Lung (tissue), 17 donors: ENCODE measurements at places on chromosomes 12 and 14.

DNA sequence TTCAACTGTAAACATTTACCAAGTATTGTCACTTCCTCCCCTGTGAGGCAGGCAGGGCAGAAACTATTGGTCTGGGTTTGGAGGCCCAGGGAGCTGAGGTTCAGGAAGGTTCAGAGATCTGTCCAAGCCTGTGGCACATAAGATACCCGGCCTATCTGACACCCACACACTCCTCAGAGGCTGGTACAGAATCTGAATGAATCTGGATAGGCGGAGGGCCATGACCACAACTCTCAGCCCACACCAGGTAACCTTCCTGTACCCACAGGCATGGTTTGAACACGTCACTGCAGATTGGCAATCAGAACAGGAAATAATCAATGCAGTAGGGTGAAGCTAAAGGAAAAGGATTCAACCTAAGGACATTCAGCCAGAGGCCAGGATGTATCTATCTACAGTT, 92.8 kb upstream of the TMCC3 start:
- DNase-seq: no peak

DNA sequence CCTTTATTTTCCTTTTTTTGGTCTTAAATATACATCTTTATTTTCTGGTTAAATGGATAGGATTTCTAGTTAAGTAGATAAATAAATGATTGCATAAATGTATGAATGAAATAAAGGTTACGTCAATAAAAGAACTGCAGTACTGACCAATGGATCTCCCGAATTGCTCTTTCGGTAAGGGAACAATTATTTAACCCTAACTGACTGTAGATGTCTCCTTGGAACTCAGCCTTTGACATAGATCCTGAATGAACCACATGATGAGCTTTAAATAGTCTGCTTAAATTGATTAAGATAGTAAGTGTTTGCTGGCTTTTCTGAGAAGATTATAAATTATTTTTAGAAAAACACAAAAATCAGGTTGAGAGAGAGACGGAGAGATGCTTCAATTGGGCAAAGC, 391.0 kb upstream of the SYT1 start:
- DNase-seq: no peak

DNA sequence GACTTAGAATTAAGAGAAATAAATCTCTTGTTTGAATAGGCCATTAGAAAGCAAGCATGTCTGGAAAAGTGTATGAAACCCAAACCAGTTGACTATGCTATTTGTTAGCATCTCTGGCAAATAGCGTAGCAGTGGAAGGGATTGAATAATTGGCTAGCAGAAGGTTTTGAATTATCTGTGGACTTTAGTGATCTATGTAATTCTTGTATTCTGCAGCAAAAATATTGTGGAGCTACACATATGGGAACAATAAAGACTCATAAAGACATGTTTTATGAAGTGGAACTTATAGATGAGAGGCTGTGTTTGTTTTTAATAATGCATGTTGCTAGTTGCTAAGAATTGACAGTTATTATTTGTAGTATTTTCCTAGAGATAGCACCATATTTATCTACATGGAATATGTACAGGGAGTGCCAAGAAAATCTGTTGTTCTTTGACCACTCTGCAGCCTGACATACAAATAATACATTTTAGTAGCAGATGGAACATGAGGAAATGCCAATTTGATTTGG, 4.7 kb downstream of the SRGAP1 start:
- no peak for DNase-seq

DNA sequence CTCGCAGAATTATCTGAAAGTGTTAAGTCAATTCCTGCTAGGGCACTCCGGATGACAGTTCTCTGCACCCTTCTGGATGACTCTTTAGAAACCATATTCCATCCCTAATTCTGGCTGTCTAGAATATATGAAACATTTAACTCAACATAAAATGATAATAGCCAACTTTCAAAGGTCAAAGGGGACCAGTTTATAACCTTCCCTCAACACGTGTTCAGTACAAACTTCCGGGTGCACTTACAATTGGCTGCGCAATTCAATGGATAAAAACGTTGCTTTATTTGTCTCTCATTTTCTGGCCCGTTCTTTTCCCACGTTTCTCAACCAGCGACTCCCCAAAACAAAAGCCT, 1.3 kb downstream of the SBNO1 start:
- DNase-seq: no peak

DNA sequence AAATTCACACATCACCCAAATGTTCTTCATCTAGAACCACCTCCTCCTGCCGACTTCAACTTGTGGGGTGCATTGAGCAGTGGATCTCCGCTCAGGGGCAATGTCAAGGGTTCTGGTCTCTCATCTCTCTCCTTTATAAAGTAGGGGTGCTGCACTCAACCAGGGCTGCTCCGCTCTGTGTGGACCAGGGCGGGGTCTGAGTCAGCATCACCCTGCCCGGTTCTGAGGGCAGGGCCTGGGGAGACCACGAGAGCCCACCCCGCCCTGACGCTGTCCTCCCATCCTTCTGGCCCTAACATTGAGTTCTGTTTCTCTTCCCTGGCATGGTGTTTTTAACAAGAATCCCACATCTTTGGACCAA, 311.6 kb upstream of the DIO3 start:
- DNase-seq: no peak
